ENCODE measurements at places on chromosomes 11 and 22.

DNA sequence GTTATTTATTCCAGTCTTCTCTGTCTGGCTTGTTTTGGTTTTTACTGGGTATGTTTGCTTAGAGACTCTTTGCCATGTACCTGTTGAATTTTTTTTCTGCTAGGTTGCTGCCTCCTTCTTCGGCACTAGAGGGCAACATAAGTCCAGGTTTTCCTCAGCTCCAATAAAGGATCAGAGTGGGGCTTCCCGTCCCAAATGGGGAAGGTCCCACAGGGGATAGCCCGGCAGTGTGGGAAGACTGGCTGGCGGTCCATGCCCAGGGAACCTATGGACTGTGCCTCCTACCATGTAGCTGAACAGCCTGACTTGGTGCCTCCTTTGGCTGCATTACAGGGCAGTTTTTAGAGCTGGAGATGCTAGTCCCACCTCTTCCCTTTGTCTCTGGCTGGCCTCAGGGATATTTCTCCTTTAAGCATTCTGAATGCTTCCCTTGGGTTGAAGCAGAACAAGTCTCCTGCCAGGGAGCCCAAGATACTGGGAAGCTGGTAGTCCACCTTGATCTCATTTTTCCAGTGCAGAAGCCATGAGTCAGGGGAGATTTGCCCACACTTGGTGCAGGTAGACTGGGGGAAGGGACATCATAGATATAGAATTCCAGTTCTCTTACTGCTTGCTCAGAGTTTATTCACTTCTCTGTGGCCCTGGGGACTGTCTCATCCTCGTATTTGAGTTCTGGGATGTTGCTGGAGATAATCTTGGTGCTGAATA is 60.2 kb downstream of the BRD1 start:
- DNase-seq: no peak

DNA sequence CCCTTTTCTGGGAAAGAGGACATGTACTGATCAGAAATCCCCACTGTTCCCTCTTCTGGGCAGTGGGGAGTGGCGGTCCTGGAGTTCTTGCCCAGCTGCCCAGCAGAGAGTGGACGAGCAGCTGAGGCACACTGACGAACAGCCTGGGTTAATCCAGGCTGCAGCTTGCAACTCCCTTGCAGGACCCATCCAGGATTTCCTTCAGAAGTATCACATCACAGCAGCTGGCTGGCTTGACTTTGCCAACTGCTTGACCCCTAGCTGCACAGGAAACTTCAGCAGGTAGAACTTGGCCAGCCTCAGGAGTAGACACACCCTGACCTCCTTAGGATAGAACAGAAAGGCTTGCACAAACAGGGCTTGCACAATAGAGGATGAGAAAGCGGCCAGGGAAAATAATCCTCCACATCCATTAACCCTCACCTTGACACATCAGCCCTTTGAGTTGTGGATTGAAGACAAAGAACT is 27.9 kb upstream of the FZD4 start:
- no peak for DNase-seq

DNA sequence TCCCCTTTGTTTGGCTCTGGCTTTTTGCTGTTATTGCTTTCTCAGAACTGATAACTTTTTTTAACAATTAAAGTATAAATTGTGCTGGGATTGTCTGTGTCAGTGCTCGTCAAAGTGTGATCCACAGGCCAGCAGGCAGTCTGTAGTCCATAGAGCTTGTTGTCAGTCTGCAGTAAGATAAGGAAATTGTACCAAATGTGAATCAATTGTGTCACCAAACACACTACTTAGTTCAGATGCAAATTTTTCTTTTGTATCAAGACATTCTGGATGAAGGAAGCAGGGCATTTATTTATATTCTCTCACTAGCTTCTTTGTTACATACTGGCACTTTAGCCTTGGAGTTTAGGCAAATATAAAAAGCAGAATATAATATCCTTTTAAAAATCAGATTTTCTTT is 121.0 kb downstream of the WNT11 start:
- no peak for DNase-seq

DNA sequence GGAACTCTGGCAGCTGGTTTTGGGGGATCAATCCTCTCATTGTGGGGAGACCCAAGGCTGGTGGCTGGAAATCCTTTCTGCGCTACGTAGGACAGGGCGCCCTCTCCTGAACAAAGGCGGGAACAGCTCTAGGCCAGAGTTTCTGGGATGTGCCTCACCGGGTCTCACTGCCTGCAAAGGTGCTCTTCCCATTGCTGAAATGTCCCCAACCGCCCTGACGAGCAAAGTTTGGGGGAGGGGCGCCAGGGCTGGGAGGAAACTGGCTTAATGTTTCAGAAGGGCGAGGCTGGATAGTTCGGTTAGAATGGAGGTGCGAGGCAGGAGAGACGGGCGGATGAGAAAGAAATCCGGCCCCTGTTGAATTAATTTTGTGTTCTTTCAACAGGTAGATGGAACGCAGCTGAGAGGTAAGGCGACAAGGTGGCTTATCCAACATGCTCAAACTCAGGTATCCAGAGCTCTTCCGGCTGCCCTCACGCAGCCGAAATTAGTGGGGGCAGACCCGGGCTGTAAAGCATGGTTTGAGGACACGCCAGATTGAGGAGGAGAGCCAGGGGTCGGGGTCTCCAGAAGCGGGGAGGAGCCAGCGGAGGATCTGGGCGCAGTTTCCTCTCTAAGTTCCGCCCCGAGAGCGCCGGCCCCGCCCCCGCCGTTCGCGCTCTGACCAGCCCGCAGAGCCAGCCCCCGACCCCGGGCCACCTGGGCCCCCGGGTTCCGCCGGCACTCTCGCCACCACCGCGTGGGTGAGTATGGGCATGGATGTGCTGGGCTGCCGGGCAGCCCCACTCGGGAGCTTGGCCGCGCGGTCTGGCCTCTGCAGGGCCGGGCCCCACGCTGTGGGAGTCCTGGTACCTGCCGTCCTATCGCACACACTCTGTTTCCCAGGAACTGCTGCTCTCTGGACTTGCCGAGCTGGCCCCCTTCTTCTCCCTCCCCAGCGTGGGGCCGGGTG is at the start of gene PGAP2:
Gene PGAP2 (plus strand): TSS at position 652 of the 952 bp plus-strand sequence. CDS start 2,700 bp downstream, outside the sequence.
- no peak for DNase-seq

DNA sequence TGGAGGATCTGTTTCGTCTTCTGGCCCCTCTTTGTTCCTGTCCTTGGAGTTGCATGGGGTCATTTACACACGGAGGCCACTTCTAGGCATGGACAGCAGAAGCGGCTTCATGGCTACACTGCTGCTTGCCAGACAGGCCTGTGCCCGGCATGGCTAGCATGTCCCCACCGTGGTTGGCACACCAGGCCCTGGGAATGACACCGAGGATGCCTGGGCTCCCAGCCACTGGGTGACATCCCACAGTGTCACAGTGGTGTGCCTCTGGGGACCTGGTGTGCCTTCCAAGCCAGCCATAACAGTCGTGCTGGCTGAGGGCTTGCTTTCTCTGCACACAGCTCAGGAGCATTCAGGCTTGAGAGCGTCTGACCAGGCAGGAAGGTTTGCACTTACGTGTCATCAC is 910.1 kb downstream of the TBC1D22A start:
- no peak for DNase-seq

DNA sequence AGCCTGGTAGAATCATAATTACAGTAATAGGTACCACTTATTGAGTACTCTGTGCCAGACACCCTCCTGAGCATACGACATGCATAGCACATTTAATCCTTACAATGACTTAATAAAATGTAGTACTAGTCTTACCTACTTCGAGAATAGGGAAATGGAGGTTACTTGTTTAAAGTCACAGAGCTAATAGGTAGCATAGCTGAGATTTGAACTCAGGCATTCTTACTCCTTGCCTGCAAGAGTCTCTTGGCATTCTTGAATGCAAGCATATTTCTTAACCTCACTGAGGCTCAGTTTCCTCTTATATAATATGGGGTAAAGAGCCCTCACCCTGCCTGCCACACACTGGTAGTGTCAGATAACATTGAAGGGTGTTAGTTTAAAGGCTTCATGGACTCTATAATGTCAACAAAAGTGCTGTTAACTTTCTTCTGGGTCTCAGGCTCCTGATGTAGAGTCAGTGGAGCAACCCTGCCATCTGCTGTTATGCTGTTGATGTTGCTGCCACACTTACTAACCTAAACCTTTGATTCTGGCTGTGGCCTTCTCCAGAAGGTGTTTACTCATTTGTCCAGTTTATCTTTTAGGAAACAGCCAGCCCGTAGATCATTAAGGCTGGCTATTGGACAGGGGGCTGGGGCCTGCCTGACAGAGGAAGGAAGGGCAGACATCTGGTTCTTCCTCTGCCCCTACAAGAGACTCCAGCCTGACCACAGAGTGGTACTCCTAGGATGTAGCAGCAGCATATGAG is 18.9 kb downstream of the LIMK2 start:
- no peak for DNase-seq

DNA sequence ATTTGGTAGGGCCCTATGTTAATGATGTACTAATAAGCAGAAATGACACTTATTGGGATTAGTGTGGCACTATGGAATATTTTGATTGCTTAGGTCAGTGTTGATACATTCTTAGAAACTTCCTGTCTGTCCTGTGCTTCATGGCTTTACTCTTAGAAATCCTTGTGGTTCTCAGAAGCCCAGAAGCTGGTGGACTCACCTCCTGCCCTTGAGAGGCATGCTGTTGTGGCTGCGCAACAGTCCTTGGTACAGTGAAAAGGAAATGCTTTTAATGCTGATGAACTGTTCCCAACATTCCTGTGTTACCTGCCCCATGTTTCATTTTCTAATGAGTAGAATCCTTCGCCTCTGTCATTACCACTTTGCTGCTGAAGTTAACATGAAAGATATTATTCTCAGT is 52.4 kb upstream of the MYO18B start:
- no peak for DNase-seq

DNA sequence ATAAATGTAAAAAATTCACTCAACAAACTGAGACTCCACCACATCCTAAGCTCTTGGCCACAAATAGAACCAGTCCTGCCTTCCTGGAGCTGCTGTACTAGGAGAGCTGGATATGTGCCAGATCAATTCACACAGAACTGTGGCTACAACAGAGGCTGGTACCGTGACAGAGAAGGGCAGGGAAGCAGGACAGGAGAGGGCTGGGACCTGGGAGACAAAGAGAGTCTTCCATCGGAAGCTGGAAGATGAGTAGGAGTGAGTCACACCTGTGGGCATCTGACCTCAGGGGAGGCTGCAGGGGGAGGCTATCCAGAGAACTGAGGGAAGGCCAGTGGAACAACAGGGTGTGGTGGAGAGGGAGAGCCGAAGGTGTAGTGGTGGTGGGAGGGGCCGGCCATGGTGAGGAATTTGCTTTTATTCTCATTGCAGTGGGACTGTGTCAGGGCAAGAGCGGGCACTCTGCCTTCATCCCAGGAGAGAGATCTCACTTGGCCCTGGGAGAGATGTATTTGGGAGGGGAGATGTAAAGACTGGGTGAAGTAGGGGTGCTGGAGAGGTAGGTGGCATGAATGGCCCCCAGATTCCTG is 1.9 kb upstream of the LTBP3 start:
- DNase-seq: no peak
